MG63 (cell line): ENCODE measurements at places on chromosomes 7 and 10. TPM values are rescaled to one million over a fixed set of nuclear protein-coding genes. Genes with fewer than 3 reads are reported as not detected.

Gene PARP12
- 21.4 and 24.9 TPM in 2 replicates for total RNA-seq

DNA sequence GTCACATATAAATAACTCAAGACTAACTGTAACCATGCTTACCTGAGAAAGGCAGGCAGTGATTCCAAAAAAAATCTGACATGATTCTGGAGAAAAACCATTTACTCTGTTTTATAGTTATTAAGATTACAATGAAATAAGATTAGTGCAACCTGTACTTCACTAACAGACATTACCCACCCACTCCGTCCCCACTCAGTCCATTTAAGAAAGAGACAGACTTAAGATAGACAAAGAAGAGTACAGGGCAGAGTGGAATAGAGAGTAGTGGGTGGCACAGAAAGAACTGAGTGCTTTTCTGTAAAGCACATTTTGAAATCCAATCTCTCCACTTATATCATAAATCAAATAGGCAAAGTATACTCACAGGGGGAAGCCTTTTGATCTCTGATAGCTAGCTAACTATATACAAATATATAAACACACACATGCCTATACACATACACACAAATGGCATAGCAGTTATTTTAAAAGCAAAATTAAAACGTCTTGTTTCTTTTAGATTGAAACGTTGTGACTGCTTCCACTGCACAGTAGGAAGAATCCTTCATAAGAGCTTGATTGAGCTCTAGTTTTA is 11.9 kb downstream of the PAXIP1 start:
- no peak for DNase-seq

DNA sequence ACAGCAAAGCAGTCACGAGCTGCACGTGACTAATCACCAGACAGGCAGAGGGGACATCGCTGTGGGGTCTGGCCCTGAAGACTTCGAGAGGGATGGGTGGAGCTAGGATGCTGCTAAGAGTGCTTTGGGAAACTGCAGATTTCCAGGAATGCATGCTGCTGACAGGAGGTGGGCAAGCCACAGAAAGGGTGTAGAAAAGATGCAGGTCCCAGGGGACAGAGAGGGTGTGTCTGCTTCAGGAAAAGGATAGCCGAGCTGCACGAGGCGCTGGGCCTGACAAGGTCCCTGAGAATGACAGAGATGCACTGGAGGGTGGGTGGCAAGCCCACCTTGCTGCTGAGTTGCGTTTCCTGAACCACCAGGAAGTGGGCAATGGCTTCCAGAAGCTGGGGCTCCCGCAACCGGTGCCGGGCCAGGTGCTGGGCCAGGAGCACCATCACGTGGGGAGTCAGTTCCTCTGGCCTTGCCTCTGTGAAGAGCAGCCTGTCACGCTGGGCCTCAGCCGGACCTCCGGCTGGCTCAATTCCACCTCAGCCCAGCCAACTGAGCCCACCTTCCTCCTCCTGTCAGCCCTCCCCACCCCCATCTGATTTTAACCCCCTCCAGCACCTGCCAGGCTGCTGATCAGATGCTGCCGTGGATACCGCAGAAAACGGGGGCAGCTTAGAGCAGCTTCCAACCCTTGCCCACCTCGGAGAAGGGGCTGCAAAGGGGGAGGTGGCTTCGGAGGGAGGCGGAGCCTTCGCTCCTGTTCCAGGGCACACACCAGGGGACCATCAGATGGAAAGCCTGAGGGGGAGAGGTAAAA is 2.2 kb downstream of the FASTK start:
- no peak for DNase-seq

DNA sequence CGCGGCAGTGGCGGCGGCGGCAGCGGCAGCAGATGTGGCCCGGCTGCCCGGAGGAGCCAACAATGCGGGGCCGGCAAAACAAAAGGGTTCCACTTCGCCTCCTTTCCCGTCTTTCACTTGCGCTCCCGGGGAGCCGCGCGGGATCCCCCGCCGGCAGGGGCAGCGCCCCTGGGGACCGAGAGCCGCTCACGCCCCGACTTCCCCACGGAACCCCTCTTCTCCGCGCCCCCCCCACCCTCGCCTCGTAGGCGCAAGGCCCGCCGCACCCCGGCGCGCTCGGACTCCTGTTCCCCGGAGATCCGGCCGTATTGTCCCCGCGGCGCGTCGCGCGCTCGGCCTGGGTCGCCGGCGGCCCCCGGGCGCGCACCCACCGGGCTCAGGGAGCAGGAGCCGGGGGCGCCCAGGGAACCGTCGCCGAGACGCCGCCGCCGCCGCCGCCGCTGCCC is 854 bp downstream of the CTBP2 start:
- DNase-seq: peak; percentile 21

Gene LMOD2
- not detected in 2 replicates for total RNA-seq

GRCh38 chr7:123787220-123788007 is 38.6 kb upstream of the WASL start:
- DNase-seq: no peak
